ENCODE measurements at places on chromosomes 2 and 18. TPM values are rescaled to one million over a fixed set of nuclear protein-coding genes. Genes with fewer than 3 reads are reported as not detected.

Gene IL36B
- not detected for total RNA-seq

Gene INPP5D
- 79.2 TPM for total RNA-seq

Gene TLX2
- total RNA-seq = not detected

Gene ZNF397
- total RNA-seq = 8.4 TPM

Gene GPC1
- total RNA-seq = 4.5 TPM

DNA sequence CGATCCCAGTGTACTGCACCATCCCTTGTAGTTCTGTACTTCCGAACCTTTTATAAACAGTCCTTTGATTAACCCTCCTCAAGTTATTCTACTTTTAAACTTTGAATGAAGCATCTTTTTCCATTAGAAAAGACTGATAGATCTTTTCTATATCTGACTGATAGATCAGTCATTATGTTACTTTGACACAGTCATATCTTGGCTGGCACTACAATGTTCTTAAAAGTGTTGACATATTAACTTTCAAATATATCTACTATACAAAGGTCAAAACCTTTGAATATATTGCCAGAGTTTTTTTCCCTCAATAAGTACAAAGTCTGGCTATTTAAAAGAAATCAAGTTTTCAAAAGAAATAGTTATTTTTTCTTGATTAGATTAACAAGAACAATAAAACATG, 35.4 kb upstream of the NABP1 start:
- no peak for DNase-seq

DNA sequence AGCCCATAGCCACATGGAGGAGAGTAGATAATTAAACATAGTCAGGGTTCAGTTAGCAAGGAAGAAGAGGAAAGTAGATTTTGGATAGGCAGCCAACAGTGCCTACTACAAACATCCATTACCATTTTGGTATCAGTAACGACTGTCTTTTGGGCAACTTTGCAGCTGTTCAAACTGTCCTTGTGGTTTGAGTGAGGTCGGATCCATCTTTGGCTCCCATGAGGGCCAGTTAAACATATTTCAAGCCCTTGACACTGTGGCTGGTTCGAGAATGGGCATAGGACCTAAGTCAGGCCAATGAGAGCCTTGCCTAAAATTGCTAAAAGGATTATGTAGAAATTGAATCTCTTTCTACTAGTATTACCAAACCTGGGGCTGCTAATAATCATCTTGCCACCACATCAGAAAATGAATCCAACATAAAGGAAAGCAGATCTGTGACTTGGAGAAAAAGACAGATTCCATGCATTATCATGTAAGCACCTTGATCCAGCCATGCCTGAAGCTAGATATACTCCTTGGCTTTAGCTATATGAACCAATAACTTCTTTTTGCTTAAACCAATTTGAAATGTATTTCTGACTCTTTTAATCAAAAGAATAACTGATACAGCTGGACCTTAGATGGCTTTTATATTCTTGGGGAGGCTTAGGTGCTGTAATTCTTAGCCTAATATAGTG, 75.0 kb upstream of the STAM2 start:
- DNase-seq = no peak

GRCh38 chr2:102606353-102606752, 13.0 kb upstream of the SLC9A2 start:
- no peak for DNase-seq

DNA sequence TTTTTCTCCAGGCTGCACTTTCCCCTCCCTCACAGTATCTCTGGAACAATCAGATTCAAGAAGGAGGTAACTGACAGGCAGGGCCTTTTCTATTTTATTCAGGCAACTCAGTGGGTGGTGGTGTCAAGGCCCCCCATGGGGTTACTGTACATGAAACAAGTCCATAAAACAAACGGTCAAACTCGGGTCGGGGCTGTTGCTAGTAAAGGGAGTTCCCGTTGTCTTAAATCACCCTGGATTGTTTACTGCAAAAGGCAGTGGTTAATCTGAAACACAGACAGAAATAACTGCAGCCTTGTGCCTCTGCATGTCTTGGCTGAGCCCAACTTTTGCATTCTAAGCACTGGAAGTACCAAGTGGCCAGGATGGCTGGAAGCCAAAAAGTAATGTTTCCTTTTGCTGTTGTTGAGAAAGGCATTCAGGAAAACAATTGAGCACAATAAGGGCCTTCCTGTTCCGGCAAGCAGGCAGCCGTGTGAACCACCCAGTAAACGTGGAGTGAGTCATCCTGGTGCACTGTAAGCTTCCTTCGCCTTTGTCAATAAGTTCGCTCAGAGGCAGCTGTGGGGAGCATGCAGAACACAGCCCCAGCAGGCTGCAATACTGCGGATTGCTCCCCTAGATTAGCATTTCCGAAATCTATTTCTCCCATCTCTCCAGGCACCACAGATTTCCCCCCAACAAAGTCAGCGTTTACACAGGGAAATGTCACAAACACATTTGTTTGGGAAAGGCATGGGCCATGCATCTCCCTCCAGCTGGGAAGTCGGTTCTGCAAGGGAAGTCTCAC, 149.6 kb downstream of the IRS1 start:
- peak; percentile 63 for DNase-seq

- no peak for DNase-seq
Measured at GRCh38 chr2:174756743-174757142, 7.5 kb downstream of the CHRNA1 start.

GRCh38 chr2:88296247-88296646, 126.1 kb downstream of the THNSL2 start:
- no peak for DNase-seq

GRCh38 chr2:37993143-37993542, 68.1 kb downstream of the RMDN2 start:
- DNase-seq = no peak

DNA sequence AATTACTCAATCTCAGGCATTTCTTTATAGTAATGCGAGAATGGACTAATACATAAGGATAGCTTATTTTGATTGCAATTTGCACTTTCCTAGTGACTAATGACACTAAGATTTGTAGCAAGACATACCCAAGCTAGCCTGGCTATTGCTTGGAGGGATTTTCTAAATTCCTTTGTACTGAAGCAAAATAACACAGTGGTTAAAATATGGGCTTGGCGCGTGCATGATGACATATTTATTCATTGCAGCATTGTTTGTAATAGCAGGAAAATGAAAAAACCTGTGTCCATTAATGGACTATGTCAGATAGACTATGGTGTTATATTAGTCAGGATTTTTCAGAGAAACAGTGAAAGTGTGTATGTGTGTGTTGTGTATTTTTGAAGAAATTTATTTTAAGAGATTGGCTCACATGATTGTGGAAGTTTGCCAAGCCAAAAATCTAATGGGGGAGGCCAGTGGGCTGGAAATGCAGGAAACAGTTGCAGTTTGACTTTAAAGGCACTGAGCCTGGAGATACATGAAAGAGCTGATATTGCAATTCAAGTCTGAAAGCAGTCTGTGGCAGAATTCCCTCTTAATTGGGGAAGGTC, 16.7 kb upstream of the LAPTM4A start:
- DNase-seq = no peak

DNA sequence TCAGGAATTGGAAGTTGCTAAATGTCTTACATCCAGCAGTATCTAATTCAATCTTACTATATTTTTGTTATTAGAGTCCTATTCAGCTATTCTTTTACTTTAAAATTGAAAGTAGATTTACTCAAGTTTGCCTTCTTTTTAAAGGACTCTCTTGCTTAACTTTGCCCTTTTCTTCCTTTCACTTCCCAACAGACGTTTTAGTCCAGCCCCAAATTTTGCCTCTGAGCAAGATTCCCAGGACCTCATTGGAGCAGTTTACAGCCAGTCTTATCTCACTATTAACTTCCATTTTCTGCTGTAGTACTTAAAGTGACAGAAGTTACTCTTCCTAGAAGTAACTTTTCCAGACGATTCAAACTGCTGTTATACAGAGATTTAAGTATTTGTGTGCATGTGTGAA, 1.7 kb upstream of the PRKD3 start:
- no peak for DNase-seq

DNA sequence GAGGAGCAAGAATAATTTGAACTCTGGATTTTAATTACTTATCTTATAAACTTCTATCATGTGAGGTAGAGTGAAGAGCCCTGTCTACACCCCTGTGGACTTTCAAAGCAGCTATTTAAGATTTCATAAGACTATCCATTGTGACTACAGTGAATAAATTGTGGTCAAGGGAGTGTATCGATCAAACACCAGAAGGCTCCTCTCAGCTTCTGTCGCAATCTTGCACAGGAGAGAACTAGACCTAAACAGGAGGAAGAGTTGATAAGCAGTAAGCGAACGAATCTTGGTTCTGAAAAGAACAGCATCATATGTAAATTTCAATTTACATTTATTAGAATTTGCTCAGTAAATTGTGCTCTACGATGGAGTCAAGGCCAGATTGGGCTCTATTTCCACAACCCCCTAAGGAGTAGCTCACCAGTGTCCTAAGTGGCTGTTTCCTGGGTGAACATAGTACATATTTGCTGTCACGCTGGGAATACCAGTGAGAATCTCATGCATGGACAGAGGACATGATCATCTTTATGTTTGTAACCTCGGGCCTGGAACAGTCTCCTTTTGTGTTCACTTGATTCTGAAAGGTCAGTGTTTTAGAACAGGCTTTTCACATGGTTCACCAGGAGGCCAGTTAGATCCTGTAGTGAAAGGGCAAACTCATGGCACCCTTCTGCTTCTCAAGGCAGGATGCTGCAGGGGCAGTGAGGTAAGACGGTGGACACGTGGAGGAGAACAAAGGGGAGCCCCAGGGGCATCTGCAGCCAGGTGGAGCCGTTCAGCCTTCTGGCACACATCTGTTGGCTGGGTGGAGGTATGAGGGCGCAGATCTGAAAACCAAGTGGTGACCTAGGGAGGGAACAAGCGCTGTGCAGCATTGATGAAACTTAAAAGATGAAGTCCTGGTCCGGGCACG, 33.3 kb downstream of the NPAS2 start:
- no peak for DNase-seq

DNA sequence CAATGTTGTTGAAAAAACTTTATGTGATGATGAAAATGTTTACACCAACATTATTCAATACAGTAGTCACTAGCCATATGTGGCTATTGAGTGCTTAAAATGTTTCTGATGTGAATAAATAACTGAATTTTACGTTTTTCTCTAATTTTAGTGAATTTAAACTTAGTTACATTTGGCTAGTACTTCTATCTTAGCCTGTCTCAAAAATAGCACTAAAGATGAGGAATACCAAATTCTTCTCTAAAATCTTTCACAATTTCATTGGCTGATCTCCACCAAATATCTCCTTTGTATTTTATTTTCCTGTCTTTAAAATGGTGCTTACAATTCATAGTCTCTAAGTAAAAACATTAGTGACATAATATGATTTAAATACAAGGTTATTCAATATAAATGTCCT, 83.7 kb upstream of the RND3 start:
- DNase-seq = no peak

- DNase-seq = no peak
Measured at GRCh38 chr2:221767106-221768012, 195.3 kb upstream of the EPHA4 start.

DNA sequence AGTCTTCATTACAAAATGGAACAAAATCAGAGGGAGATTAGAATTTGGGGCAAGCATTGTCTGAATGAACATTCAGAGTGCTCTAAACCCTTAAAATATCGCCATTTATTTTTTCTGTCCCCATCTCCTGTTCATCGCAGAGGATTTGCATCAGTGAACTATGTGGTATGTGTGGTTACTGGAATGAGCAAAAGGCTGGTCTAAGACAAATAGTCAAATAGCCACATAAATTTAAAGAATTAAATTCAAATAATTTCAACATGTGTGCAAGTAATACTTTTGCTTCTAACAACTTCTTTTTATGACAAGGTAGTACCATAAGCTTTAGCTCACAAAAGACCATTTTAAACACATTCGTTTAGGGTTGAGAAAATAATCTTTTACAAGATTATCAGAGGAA, 82.6 kb upstream of the ST8SIA3 start:
- no peak for DNase-seq

- no peak for DNase-seq
Measured at GRCh38 chr18:69948919-69949537, 1.4 kb upstream of the CD226 start.

DNA sequence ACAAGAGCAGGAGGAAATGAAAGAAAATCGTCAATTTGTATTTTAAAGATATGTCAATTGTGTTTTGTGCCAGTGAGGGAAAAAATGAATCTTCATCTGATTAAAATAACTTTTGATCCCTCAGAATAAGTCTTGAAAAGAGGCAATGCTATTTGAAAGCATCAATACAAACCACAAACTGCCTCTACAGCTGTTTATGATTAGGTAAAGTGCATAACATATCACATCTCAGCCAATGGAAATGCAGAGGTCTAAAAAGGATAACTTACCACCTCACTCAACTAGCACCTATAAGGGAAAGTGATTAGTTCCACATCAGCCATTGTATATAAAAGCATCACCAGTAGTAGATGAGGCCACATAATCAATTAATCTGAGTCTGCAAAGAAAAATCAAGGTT, 492.2 kb upstream of the CDH2 start:
- DNase-seq = no peak

DNA sequence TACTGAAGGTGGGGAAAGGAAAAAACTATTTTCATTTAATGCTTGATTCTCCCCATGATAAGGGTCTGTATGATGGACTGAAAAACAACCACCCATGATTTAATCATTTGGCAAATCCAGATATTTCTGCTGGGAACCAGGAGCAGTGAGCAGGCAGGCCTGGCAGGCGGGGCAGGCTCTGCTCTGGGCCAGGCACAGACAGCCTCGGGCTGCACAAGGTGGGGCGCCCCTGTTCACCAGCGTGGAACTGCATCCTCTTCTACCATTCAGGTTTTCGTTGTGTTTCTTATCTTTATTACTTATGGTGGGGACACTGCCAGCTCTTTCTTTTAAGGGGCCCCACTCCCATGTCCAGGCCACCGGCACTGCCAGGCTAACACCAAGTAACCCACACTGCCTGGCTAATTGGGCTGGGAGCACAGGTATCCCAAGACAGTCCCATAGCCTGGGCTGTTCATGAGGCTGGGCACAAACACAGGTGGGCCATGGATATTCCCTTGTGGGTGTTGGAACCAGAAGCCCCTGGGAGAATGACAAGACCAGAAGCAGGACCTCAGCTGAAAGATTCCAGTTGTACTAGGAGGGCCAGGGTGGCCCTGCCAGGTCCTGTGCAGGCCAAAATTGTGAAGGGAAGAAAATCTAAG, 57.1 kb upstream of the RALBP1 start:
- DNase-seq = no peak

DNA sequence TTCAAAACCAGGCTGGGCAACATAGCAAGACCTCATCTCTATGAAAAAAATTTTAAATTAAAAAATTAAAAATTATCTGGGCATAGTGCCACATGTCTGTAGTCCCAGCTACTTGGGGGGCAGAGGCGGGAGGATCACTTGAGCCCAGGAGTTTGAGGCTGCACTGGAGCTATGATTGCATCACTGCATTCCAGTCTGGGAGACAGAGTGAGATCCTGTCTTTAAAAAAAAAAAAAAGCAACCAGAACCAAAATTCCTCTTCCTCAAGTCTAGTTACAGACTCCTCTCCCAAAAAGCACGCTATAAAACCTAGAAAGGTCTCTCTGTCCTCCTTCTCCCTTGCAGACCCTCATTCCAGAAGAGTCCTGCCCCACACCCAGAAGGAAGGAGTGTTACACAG, 23.9 kb downstream of the TNFAIP6 start:
- DNase-seq = no peak

DNA sequence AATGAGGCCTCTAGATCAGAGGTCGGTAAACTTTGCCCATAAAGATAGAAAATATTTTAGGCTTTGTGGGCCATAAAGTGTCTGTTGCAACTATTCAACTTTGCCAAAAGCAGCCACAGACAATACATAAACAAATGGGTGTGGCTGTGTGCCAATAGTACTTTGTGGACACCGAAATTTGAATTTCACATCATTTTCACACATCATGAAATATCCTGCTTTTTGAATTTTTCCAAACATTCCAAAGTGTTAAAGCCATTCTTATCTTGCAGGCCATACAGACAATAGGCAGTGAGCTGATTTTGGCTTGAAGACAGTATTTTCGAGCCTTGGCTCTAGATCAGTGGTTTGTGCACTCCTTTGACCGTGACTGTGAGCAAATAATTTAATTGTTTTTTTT, 51.1 kb upstream of the EPC2 start:
- no peak for DNase-seq

Data from endothelial cell (in vitro differentiated cells).